ENCODE measurements at places on chromosomes 1 and 21.

DNA sequence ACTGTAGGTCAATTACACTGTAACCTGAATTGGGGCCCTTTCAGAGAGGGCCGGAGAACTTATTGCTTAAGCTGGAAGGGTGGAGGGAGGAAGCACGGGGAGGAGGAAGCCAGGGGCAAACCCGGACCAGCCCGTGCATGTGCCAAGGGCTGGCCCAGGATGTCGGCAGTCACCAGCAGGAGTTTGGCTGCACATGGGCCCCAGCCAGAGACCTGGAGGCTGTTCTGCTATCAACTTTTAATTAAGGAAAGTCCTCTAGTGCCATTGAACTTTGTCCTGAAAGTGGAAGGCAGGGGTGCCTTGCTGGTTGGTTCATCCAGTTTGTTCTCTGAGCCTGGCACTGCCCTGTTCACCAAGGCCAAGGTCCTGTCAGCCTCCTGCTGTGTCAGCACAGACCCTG, 200.8 kb upstream of the VAMP3 start:
- no peak for DNase-seq

- peak; percentile 91 for DNase-seq
These were observed 610 bp upstream of the HES4 start for GRCh38 chr1:1000357-1001056.

- peak; percentile 37 for DNase-seq
These were observed 48.7 kb upstream of the LBR start for GRCh38 chr1:225476538-225476988.

- DNase-seq: no peak
These were observed 10.1 kb upstream of the LRRC38 start for GRCh38 chr1:13523780-13524477.

DNA sequence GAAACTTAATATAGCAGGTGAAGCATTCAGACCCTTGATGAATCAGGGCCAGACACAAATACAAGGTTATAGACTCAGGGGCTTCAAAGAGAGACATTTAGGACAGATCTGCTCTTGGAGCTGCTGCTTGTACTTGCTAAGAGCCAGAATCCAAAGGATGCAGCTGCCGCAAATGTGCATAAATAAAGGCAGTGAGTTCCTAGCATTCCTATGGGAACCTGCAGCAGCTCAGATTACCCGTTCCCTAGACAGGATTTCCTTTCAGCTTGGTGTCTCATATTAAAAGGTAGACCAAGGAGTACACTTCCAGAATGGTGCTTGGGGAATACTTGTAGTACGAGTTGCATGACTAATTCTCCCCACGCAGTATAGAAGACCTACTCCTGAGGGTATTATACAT, 9.7 kb upstream of the LRRC53 start:
- DNase-seq: no peak

DNA sequence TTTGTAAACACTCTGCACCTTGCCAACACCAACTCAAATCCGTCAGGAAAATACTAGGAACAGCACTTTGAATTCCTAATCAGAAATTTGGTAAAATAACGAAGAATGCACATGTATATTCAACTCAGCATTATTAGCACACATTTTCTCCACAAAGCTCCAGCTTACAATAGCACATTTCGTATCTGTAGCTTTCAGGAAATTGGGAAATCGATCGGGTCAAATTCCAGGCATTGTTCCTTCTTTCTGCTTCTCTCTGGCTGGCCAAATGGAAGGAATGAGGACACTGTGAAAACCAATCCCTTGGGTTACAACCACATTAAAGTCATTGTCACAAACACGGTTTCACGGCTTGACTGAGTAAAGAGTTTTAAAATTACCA, 58.6 kb downstream of the NPHP4 start:
- no peak for DNase-seq

GRCh38 chr1:213291526-213291925, 240.5 kb downstream of the RPS6KC1 start:
- no peak for DNase-seq

- no peak for DNase-seq
These were observed 30.2 kb downstream of the SLC22A15 start for GRCh38 chr1:116006486-116006964.

DNA sequence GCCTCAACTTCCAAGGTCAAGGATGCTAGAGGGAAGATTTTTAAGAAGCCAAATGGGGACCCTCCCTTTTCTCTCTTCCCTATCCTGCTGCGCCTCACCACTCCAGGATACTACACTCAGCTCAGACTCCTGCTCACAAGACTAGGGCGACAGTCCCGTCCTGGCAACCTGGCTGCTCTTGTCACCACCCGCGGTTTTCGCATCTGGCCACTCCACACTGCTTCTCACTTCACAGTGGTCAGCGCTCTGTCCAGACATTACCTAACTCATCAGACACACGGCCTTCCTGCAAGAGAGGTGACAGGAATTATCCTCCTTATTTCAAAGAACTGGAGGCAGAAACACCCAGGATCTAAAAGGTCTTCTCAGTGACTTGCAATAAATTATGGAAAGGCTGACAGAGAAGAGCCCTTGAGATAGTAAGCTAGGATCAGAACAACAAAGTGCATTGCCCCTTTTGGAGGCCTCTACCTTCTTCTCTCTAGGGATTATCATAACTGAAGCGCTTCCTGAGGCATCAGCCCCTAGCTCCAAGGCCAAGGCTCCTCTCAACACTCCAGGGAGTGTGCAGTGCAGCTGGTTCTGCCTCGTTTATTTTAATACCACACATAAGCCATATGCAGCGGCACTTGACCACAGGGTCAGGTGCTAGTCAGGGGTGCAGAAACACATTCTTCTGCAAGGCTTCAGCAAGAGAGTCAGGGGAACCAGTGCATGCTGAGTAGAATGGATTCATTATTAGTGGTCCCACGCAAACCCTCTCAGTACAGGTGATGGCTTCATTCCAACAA, 41.9 kb downstream of the ASTN1 start:
- no peak for DNase-seq

DNA sequence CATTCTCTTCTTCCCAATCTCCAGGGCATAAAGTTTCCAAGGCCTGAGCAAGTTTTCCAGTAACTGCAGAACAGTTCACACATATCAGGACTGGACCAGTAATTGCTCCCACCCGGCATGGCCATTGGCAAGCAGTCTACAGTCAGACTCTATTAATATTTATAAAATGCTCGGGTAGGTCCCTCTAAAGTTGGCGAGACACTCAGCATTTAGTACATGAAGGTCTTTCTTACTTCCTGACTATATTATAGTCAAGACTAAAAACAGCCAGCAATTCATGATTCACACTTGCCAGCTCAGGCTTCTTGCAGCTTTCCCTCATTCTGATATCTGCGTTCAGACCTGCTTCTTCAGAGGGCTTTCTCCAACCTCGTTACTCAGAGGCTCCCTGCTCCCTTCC, 25.4 kb downstream of the GADD45A start:
- no peak for DNase-seq

DNA sequence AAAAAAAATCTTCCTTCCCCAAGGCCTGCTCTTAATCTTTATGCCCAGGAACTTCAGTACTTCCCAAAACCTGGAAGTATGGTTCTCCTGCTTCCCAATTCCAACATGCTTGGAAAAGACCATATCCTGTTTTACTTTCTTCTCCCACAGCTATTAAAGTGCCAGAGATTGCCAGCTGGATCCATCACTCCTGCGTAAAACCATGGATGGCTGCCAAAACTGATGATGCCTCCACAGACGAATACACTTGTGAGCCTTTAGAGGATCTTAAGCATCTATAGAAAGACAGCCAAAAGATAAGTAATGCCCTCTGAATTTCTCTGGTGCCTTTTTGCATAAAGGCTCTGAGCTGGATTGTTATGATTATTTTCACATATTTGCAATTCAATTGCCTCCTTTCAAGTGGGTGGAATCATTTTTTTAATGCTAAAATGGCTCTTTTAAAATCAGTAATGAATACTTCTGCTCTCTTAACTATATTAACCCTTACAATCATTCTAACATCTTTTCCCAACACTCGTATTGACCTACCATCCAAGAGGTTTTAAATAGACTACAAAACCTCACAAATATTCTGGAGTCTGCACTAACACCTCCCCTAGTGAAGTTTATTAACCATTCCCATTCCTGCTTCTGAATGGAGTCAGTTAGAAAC, 1807.8 kb downstream of the BRINP3 start:
- no peak for DNase-seq

GRCh38 chr1:152473887-152474537, 36.6 kb upstream of the LCE5A start:
- no peak for DNase-seq

GRCh38 chr1:3031401-3032221, 10.3 kb downstream of the ACTRT2 start:
- DNase-seq: no peak

- no peak for DNase-seq
These were observed 125.9 kb upstream of the GALNT2 start for GRCh38 chr1:229941160-229941559.

- DNase-seq: no peak
These were observed 2.7 kb downstream of the CELF3 start for GRCh38 chr1:151713874-151714273.

- no peak for DNase-seq
These were observed 1.6 kb downstream of the TCEA3 start for GRCh38 chr1:23422941-23423340.

- DNase-seq: no peak
These were observed 8.3 kb upstream of the CSRP1 start for GRCh38 chr1:201515062-201515750.

DNA sequence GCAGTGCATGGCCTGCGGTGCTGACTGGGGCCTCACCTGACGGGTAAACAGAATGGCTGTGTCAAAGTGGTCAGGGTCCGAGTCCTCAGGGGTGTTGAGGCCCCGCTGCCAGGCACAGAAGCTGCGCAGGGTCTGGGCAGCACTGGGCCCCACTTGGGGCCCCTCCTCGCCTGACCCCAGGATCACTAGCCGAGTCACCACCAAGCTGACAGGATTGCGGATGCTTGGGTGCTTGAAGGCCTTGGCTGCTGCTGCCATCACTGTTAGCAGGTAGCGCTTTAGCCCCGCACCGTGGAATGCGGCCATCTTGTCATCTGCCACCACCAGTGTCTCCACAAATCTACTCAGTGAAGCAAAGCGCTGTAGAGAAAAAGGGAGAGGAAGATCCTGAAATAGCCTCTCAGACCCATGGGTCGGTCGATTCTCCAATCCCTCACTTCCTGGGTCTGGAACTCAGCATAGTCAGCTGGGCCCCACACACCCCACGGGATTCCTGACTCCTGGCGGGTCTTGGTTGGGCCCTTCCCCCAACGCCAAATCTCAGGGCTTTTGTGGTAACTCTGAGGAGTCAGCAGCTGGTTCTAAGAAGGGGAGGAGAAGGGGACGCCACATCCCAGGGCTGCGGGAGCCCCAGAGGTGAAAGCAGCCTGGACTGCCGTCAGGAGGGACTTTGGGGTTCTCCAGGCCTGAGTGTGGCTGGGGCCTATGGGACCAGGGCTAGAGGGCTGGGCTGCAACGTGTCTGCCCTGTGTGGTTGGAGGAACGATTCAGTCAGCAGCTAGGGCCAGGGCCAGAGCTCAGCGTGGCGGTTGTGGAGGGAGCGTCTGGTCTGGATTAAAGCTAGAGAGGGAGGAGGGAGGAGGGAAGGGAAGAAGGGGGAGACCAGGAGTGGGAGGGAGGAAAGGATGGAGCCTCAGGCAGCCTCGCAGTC, 2.1 kb downstream of the ADAMTS4 start:
- no peak for DNase-seq

DNA sequence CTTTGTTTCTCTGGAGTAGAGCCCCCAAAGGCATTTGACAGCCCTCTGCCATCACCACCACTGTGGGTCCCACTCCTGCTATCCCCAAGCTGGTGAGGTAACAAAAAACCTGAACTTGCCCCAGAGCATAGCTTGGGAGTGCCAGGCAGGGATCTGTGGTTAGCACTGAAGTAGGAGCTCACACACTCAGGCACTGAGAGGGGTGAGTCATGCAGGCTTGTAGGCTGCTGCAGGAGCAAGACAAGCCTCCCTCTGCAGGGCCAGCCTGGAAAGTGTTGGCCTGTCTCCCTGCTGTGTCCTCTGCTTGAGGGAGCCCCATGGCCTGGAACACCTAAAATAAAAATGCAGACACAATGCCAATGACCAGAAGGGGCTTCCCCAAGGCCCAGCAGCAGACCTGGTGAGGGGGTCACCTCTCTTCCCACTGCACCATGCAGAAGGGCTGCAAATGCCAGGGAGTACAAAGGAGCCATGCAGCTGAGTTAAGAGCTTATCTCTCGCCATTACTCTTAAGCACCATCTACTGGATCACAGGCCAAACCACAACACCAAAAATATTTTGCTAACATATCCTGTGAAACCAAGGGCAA, 108.9 kb upstream of the POGK start:
- DNase-seq: no peak

- no peak for DNase-seq
These were observed 48.6 kb downstream of the WNT2B start for GRCh38 chr1:112557385-112557784.

DNA sequence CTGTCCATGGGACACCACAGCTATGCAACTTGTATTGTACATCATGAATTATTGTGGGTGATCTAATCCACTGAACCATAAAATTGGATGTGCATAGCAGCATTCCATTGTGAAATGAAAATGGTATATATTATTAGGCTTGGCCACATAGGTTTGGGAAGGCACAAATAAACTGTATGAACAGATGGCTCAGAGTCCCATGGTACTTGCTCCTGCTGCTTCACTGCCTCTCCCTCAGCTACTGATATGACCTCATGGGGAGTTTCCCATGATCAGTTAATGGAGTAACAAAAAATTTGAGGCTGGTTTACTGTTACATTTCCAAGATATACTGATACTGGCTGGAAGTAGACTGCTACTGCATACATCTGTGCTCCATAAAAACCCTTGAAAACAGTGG, 152.7 kb upstream of the NEGR1 start:
- DNase-seq: no peak

GRCh38 chr21:45366476-45366875, 38.5 kb upstream of the COL18A1 start:
- DNase-seq: no peak

DNA sequence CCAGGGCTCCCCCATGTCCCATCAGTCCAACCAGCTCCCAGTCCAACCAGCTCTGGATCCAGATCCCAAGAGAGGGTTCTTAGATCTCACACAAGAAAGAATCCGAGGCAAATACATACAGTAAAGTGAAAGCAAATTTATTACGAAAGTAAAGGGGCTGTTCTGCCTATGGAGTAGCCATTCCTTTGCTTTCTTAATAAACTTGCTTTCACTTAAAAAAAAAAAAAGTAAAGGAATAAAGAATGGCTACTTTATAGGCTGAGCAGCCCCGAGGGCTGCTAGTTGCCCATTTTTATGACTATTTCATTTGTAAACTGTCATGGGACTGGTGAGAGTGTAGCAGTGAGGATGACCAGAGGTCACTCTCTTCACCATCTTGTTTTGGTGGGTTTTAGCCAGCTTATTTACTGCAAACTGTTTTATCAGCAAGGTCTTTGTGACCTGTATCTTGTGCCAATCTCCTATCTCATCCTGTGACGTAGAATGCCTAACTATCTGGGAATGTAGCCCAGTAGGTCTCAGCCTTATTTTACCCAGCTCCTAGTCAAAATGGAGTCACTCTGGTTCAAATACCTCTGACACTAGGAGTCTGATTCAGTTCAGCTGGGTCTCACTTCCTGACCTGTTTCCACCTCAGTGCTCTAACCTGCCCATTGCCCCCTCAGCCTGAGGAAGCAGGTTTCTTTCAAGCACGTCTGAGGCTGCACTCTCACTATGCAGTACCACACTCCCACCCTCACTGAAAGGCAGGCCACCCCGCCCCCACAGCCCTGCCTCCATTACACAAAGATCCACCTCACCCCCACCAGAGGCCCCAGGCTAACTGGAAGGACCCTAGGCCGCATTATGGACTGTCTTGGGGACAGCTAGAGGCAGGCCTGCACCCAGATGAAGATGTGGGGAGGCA, 26.5 kb upstream of the ATP2B4 start:
- DNase-seq: no peak

- no peak for DNase-seq
These were observed 36.3 kb upstream of the RCC2 start for GRCh38 chr1:17475752-17476151.
